ENCODE measurements at places on chromosomes 16 and 17.

DNA sequence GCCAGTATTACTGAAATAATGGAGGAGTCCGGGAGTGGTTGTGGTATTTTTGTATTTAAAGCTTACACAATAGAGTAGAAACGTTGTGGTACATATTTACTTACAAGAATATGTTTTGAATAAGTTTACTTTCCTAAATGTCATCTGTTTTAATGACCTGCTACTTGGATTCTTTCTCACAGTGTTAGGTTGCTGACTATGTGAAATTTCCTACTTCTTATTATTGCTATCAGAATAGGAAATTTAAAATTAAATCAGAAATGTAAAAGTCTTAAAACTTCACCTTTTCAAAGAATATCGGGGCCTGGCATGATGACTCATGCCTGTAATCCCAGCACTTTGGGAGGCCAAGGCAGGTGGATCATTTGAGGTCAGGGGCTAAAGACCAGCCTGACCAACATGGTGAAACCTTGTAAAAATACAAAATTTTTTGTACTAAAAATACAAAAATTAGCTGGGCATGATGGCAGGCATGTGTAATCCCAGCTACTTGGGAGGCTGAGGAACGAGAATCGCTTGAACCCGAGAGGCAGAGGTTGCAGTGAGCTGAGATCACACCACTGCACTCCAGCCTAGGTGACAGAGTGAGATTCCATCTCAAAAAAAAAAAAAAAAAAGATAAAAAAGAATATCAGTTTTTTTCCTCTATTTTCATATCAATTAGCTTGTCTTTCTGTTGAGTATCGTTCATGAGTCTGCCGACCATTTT lies 77.8 kb downstream of the VMP1 start:
- no peak for DNase-seq

GRCh38 chr17:32483451-32484019 lies 3.3 kb upstream of the CDK5R1 start:
- no peak for DNase-seq

DNA sequence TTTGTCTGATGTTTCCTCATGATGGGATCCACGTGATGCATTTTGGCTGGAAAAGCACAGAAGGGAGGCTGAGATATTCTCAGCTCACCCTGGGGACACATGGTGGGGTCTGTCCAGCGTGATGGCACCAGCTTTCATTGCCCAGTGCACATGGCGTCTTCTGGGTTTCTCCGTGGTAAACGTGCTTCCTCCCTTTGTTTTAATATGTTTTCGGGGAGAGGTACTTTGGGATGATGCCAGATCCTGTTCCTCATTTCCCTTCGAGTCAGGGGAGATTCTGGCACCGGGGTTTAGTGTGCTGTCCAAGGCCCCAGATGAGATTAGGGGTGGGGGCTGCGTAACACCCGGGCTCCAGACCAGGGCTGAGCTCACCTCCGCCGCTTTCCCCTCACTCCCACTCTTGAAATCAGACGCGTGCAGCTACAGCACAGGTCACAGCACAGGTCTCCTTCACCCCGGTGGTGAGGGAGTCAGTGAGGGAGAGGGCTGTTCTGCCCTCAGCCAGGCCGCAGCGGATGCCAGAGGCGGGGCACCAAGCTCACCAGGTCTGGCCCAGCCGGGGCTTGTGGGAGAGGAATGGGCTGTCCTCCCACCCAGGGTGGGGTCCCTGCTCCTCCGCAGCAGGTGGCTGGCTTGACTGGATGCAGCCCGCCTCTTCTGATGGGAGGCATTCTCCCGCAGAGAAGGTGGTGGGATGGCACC lies 33.9 kb downstream of the COX4I1 start:
- DNase-seq: no peak

- peak; percentile 96 for DNase-seq
Measured at GRCh38 chr16:31105677-31106213, 2.4 kb upstream of the BCKDK start.

GRCh38 chr16:81210807-81211206 lies 27.7 kb upstream of the BCO1 start:
- DNase-seq: no peak

DNA sequence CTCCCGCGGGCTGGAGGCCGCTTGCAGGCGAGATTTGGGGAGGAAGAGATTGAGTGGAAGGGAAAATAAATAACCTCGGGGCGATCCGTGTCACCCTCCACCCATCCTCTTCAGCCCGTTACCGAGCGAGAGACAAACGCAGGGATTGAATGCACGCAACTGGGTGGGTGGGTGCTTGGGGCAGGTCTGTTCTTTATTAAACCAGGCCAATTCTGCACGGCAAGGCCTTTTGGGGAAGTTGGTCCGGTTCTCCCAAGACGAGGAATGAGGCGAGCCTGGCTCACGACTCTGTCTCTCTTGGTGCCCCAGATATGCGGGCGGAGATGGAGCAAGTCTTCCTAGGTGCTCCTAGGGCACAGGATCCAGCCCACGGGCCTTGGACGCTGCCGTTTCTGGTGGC lies 396 bp upstream of the HOXB7 start:
- no peak for DNase-seq

GRCh38 chr16:3716831-3717234 lies 491 bp downstream of the TRAP1 start:
- DNase-seq: no peak

GRCh38 chr17:80095038-80095843 lies 6.1 kb upstream of the GAA start:
- DNase-seq: no peak

DNA sequence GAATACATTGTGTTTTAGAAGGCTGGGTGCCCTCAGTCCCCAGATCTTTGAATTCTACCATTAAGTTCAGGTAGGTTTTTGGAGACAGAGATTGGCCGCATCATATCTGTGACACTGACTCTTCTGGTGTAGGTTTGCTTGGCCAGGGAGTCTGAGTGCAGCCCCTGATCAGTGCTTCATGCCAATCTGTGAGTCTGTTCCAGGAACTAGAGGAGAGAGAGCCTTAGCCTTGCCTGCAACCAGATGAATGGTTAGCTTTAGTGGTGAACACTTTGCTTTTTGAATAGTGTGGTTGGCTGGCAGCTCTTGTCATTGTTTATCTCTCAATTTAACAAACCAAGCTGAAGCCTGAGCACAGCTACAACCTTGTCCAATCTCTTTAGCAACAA lies 87.8 kb downstream of the PLXDC1 start:
- DNase-seq: no peak

DNA sequence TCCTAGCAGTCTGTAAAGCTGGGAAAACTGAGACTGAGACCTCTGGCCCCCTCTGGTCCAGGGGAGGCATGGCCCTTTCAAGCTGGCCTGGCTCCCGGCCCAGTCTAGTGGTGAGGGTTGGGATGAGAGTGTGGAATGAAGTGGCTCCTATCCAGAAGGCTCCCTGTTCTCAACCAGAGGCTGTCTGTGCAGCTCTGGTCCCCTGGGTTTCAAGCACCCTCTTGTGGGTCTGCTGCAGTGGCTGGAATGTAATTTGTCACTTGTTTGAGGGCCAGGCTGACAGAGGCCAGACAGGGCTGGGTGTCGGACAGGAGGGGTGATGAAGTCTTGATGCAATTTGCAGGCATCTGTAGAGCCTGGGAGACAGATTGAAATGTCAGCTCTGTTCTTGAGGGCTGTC lies 22.1 kb upstream of the PHF12 start:
- no peak for DNase-seq

GRCh38 chr16:12010388-12011251 lies 34.1 kb downstream of the SNX29 start:
- no peak for DNase-seq

GRCh38 chr16:3458852-3459361 lies 15.4 kb downstream of the NAA60 start:
- DNase-seq: no peak

DNA sequence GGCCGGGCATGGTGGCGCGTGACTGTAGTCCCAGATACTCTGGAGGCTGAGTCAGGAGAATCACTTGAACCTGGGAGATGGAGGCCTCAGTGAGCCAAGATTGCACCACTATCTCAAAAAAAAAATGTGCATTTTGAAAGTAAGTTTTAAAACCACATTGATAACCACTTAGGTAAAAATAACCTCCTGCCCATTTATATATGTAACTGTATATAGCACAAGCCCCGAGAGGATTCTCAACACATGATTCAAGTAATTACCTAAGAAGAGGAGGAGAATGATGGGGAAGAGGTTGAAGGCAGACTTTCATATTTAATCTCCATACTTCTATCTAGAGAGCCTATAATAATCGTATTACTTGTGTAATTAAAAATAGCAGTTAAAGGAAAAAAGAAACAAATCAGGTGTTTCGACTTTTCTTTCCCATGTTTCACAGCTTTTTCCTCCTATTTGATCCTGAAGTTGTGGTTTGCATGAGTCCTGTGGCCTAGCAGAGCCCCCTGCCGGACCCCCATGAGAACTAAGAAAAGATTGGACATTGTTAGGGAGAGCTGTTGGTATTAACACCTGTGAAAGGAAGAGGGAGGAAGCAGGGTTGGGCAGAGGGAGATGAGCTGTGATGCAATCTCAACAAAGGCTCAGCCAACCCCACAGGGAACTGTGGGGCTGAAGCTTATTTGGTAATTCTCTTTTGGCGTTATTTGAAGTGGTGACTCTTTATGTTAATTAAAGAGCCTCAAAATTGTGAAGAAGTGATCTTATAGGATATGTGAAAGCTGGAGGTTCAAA lies 22.1 kb downstream of the PMFBP1 start:
- no peak for DNase-seq

DNA sequence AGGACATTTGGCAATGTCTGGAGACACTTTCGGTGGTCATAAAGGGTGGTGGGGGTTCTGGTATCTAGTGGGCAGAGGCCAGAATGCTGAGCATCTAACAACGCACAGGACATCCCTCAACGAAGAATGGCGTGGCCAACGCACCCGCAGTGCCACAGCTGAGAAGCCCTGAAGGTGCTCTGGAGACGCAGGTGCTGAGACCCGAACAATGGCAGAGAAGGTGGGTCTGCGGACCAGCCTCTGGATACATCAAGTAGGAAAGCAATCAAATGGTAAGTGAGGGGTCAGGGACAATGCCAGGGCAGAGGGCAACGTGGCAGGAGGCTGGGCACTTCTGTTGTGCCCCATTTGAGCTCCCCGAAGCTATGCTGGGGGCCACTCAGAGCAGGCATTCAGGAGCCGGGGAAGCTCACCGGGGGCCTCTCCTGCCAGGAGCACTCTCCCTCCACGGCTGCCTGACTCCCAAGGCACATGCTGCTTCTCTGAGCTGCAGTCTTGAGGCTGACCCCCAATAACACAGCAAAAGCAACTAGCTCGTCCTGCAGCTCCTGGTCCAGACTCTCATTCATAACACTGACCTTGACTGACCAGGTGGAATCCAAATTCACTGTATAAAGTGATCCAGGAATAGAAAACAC lies 26.0 kb downstream of the SPHK1 start:
- no peak for DNase-seq

GRCh38 chr16:89925596-89926079 lies 2.5 kb downstream of the TUBB3 start:
- DNase-seq: no peak

- no peak for DNase-seq
Measured at GRCh38 chr16:10465821-10466220, 80.0 kb downstream of the ATF7IP2 start.

DNA sequence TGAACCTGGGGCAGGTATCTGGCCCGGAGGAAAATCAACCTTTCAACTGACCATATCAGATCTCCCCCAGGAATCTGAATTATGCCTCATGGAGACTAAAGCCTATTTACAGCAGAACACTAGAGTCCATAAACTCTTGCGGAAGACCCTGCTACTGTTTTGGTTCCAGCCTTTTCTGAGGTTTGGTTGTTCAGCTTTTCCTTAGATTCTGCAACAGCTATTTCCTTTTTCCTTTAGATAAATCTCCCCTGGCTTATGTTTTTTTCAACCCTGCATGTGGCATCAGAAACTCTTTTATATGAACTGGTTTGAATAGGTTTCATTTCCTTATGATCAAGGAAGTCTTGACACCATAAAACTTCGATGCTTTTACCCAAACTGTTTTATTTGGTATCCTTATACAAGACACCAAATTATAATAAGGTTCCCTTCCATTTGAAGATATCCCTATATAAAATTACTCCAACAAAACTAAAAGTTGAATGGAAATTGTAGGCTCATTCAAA lies 13.1 kb downstream of the SPOP start:
- DNase-seq: no peak

GRCh38 chr16:17339764-17340541 lies 130.8 kb downstream of the XYLT1 start:
- DNase-seq: no peak

DNA sequence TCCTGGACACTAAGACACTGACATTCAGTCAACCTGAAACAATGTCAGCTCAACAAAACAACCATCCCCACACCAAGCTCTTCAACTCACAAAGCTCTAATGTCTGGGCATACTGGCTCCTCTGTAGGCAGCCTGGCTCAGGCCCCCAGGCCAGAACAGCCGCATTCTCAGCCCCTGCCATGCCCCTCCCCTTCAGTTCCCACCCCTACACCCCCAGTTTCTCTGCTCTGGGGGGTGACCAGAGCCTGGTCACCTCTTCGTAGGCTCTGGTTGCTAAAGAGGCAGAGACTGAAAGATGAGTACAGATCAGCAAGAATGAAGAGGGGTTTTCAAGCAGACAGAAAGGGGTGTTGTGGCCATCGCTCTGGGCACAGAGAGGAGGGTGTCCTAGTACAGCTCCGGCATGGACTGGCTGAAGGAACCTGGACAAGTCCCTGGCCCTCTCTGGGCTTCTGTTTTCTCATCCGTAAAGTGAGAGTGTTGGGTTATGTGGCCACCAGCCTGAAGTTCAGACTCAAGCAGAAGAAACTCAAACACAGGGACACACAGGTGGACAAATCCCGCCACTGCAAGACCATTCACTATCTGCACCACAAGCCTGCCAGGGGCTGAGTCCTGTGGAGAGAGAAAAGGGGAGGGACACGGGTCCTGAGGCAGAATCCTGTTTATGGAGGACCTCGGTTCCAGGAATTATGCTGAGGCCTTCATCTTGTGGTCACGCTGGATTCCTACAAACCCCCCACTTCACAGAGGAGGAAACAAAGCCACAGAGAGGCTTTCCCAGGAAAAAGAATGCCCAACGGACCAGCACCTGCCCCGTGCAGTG lies 987 bp upstream of the SLC4A1 start:
- no peak for DNase-seq

DNA sequence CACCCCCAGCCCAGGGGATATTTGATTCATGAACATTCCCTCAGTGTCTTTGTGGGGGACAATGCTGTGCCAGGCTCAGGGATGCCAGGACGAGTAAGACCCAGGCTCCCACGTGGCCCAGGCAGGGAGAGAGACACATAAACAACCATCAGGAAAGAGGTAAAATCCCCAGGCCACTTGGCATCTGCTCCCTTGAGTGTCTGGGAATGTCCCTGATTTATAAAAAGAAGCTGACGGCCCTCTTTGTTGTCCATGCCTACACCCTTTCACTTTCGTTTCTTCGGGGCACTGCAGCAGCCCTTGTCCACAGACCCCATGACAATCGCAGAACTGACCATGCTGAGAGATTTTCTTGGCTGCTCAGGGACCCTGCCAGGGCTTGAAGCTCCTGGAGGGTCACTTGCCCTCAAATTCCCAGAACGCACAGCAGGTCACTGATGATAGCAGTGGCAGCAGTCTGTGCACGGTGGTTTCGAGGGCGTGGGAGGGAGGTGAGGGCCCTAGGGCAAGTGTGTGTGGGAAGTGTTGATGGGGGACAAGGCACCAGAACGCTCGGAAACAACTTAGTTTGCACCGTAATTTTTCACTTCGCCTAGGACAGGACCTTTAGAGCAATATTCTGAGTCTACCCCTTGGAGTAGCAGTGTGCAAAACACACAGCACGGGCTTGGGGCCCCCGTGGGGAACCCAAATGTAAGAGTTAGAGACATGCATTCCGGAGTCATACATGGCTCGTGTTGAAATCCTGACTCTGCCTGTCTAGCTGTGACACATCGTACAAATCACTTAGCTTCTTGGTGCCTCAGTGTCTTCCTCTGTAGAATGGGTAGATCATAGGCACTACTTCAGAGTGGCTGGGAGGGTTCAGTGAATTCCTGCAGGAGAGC lies 4.7 kb downstream of the NOD2 start:
- DNase-seq: peak; percentile 85
